CD4-positive, alpha-beta T cell treated with Interleukin-17A for 1 hour (primary cell): ENCODE measurements at places on chromosomes 1 and 21.

DNA sequence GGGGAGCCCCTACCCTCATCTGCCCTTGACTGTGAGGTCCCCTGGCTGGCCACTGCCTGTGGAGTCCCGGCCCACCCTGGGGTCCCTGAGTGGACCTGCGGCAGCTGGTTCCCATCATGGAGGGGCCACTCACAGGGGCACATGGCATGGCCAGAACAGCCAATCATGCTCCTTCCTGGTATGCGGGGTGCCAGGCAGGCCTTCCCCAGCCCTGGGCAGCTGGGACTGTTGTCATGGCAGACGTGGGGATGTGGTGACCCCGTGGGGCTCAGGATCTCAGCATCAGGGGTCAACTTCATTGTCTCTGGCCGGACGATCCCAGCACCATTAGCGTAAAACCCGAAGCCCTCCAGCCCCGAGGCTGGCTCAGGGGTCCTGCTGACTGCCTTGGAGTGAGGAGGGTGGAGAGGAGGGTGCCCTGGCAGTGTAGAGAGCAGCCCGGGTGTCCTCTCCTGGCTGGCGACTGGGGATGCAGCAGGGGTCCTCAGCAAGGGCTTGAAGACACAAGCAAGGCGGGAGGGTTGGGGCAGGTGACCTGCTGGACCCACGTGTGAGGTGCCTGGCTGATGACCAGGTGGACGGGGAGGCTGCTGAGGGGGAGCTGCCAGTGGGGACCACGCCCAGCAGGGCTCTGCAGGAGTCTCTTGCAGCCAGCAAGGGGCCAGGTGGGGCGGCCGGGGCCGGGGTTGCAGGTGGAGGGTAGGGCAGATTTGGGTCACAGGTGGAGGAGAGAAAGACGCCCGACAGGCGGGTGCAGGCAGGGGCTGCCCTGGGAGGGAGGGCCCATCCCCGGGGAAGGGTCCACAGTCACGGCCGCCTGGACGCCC lies 45.1 kb downstream of the TRIM11 start:
- DNase-seq: no peak

DNA sequence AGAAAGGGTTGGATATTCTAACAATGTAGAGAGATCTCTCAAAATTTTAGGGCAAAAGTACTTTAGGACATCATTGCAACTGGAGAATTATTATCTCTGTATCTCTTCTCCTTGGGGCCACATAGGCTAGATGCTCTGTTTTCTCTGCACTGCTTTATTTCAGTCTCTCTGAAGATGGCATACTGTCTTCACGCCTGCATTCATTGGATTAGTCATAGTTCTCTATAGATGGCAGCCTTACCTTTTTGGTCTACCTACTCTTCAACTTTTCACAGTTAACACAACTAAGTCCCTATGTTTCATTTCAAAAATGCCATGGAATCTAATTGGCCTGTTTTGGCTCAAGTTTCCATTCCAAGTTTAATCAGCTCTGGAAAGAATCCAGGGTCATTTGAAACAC lies 1623.3 kb upstream of the B3GALT2 start:
- DNase-seq: no peak

GRCh38 chr1:53337499-53337898 lies 9.6 kb upstream of the LRP8 start:
- DNase-seq: no peak

GRCh38 chr1:67618285-67619018 lies 66.5 kb upstream of the GADD45A start:
- DNase-seq: no peak

- no peak for DNase-seq
These were observed 54.2 kb downstream of the FOXJ3 start for GRCh38 chr1:42280821-42281220.

GRCh38 chr1:6353955-6354658 lies 39.5 kb downstream of the ACOT7 start:
- DNase-seq: no peak
